ENCODE measurements at places on chromosomes 3 and 15. TPM values are rescaled to one million over a fixed set of nuclear protein-coding genes. Genes with fewer than 3 reads are reported as not detected.

Gene SLC26A6
- total RNA-seq: 34.7 TPM

Gene MAP6D1
- 1.00 TPM for total RNA-seq

Gene SLC12A1
- total RNA-seq: not detected

Gene DCLK3
- 0.05 TPM for total RNA-seq

Gene DUT
- total RNA-seq: 288 TPM

Gene PIGZ
- 1.1 TPM for total RNA-seq

Gene STAC
- not detected for total RNA-seq

Gene LRRC3B
- not detected for total RNA-seq

Gene C2CD4A
- 0.46 TPM for total RNA-seq

All from activated T-cell treated with anti-CD3 and anti-CD28 coated beads, Interleukin-2, amount 50 U/mL, for 72 hours (primary cell).